ENCODE measurements at places on chromosomes 11 and 22.

- DNase-seq = no peak
Observed at GRCh38 chr11:74147199-74147929, 23.4 kb downstream of the C2CD3 start.

DNA sequence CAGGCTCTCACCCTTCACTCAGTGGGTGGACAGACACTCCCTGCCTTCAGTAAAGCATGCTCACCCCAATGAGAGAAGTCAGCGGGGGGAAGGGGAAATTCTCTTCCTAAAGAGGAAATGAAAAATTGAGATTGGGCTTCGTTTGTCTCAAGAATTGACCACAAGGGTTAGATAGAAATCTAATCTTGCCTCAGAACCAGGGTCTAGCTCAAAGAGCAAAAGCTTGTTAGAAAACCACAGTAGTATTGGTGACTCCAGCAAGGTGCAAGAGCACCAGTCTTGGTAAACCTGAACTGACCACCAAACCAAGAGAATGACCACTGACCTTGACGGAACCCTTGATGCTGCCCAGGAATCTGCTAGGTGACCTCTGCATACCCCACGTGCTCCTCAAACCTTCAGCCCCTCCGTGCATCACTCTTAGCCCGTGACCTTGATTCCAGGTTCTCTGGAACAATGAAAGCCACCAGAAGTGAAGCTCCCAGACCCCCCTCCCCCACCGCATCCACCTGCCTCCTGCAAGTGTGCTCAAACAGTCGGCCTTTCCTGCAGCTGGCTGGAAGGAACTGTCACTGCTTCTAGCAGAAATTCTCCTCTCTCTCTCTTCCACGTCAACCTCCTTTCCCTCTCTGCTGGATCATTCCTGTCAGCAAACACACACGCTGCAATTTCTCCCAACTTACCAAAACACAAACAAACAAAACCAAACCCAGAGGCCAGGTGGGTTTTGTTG, 3.1 kb upstream of the TMA7B start:
- no peak for DNase-seq

DNA sequence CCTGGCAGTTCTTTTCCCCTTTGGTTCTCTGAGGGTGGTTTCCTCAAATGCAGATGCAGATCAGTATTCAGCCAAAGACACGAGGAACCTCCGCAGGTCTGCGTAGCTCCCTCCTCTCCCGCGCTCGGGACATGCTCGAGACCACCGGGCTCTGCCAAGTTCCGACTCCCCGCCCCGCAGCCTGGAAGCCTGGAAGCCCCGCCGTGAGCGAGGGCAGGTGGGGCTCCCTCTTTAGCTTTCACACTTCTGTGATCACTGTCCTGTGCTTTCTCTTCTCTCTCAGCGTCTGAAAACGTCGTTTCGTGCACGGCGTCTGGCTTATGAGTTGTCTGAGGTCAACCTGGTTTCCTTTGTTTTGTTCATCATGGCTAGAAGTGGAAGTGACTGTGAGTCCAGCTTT, 26.6 kb downstream of the ZBED4 start:
- peak; percentile 44 for DNase-seq

DNA sequence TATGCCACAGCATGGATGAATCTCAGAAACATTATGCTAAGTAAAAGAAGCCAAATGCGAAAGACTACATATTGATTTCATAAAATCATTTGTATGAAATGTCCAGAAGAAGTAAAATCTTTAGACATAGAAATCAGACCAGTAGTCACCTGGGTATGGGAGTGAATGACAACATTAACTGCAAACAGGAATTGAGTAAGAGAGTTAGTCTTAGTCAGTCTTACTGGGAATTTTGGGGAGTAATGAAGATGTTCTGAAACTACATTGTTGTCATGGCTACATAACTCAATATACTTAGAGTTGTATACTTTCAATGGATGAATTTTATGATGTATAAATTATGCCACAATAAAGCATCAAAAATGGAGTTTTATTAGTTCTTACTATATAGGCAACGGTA, 107.8 kb upstream of the CHORDC1 start:
- DNase-seq = no peak

DNA sequence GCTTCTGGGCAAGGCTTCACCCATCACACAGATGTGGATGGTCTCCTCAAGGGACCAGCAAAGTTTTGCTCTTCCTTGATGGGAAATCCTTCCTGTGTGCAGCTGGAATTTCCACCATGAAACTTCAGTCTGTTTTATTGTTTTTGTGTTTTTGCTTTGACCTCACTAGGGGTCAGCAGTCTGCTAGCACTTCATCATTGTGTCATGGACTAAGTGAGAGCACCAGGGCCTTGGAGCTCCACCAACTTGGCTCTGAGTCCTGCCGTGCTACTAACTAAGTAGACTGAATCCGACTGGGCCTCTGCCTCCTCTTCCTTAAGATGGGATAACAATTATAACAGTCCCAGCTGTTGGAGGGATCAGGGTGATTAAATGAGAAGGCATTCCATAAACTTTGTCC, 305.8 kb upstream of the NCAM1 start:
- DNase-seq = no peak

GRCh38 chr11:84188521-84188920, 902.4 kb upstream of the CCDC90B start:
- no peak for DNase-seq

GRCh38 chr22:25628494-25628893, 64.0 kb downstream of the GRK3 start:
- DNase-seq = no peak

DNA sequence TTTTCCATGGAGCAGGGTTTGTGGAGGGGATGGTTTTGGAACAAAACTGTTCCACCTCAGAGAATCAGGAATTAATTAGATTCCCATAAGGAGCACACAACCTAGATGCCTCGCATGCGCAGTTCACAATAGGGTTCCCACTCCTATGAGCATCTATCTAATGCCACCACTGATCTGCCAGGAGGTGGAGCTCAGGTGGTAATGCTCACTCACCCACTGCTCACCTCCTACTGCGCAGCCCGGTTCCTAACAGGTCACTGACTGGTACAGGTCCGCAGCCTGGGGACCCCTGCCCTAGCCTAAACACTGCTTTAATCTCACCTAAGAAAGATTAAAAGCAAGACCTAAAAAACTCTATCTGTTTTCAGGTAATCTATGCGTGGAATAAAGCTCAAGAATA, 553.0 kb downstream of the JRKL start:
- no peak for DNase-seq

DNA sequence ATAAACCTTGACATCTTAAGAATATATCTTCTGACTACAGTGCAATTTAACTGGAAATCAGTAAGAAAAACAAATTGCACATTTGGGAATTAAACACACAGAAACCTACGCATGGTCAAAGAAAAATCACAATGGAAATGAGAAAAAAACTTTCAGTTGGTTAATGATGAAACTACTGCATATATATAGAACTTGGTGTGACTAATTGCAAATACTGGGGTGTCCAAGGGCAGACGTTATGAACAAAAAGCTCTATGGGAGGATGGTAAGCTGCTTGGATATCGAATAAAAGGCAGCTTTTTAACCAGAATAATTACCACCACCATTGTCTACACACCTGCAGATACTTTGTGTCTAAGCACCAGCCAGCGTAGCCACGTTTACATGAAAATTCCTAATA, 791 bp downstream of the GDPD4 start:
- no peak for DNase-seq

GRCh38 chr22:31926969-31927368, 17.4 kb upstream of the YWHAH start:
- no peak for DNase-seq

DNA sequence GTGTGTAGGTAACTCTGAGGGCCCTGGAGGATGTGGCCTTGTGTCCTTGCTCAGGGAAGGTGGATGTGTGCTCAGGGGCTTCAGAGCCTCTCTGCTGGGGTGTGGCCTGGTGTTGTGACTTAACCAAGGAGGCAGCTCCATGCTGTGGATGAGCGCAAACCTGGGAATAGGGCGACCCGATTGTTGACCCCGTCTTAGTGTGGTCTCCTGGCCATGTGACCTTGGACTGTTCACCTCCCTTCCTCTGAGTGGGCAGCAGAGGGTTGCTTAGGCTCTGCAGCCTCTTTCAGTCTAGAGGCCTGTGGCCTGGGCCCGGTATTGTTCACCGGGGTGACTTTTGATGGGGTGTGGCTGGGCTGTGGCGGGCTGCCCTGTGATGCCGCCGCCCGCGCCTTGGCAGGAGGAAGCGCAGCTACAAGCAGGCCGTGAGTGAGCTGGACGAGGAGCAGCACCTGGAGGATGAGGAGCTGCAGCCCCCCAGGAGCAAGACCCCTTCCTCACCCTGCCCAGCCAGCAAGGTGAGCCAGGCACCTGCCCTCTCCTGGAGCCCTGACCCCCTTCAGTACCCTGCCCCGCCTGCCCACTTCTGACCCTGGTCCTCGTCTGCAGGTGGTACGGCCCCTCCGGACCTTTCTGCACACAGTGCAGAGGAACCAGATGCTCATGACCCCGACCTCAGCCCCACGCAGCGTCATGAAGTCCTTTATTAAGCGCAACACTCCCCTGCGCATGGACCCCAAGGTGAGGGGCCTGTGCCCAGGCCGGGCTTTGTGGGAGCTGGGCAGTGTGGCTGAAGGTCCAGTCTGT, 16.7 kb downstream of the INCENP start:
- no peak for DNase-seq

DNA sequence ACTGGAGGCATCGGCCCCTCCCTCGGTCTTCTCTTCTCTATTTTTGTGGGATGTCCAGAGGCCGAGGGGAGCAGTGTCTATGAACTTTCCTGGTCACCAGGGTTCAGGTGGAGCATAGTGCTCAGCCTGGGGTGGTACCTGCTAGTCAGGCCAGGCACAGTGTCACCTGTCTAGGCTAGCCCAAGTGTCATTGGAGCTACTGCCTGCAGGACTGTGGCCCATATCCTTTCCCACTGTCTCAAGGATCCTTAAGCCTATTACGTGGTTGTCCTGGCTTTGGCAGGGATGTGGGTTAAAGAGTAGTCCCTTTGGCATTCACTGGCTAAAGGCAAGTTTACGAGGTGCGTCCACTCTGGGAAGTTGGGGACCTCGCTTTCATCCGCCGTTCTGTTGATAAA, 9.3 kb downstream of the RBM14 start:
- no peak for DNase-seq

GRCh38 chr11:19970944-19971343, 189.3 kb downstream of the DBX1 start:
- no peak for DNase-seq

GRCh38 chr22:40499209-40499623, 128.8 kb downstream of the SGSM3 start:
- DNase-seq = peak; percentile 26

DNA sequence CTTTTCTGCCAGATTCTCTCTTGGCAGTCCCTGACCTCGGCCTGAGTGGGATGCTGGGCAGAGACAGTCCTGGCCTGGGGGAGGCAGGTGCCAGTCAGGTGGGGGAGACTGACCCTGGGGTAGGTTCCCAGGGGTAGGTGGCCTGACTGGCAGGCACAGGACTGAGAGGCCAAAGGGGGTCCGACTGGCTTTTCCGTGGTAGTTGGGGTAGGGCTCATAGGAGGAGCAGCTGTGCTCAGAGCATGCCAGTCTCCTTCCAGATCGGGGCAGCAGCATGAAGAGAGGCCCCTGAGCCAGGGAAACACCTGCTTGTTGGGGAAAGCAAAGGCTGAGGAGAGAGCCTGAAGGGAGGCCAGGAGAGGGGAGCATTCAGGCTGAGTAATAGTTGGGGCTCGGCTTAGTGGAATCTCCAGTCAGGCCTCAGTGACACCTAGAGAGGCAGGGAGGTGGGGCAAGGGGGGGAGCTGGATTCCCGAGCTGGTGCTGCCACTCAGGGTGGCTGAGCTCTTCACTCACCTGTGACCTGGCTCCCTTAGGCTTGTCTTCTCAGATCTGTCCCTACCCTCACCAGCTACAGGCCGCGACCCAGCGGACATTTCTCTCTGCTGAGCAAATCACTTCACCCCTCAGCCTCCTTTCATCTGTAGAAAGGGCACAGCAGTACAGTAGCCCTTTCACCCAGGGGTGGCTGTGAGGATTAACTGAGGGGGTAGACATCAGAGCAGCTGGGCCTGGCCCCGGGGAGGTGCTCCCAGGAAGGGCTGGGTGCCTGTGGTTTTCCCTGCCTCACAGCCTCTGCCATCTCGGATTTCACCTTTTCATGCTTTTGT, 26.2 kb downstream of the MCM5 start:
- DNase-seq = no peak

GRCh38 chr22:35305525-35306070, 5.9 kb downstream of the TOM1 start:
- no peak for DNase-seq

DNA sequence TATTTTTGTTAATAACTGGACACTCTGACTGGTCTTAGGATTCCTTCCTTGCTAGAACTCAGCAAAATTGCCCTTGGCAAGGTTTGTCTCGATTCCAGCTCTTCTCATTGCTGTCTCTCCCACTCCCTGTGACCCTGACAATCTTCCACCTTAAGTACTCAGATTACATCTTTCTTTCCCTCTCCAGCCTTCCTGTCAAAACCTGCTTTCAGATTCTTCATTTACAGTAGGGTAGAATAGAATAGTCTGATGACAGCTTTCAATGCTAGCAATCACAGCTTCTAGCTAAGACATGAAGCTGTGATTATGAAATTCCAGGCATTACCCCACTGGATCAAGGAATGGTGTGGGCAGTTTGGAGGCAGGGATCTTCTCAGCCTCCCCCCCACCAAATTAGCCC, 39.2 kb upstream of the LMO2 start:
- no peak for DNase-seq

GRCh38 chr22:39594411-39594810, 23.9 kb downstream of the CACNA1I start:
- DNase-seq = no peak

DNA sequence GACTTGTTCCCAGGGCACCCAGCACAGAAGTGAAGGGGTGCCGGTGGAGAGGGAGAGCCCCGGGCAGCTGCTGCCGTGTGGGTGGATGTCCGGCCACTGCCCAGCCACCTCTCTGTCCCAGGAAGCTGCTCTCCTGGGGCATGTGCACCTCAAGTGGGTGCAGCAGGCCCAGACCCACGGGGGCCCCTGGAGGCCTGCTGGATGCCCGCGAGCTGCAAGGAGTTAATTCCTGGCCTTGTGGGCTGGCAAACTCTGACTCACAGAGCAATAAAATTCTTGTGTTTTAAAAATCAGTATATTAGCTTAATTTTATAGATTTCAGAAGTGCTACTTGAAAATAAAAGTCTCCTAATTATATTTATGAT, 37.4 kb upstream of the KCNQ1OT1 start:
- DNase-seq = no peak

DNA sequence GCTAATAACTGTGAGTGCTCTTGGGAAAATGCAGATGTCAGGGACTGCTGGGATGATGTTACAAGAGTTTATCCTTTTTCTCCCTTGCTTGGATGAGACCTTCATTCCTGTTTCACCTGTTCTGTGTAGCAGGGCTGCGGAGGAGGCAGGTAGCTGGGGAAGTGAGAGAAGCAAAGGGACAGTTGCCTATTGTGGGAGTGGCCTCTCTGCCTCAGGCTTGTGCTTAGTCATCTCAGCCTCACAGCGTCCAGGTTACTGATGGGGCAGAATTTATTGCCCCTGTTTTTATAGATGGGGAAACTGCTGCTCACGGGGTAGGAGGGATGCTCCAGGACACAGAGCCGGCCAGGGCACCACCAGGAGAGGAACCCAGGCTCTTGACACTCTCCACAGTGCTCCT, 1.7 kb downstream of the STX3 start:
- no peak for DNase-seq

Data from GM12892 (cell line).